ENCODE measurements at places on chromosomes 7 and 10. TPM values are rescaled to one million over a fixed set of nuclear protein-coding genes. Genes with fewer than 3 reads are reported as not detected.

Gene LIPA
- total RNA-seq, result 44.5 TPM

Gene AGBL3
- 1.1 TPM for total RNA-seq

Gene ATRNL1
- 0.30 TPM for total RNA-seq

Gene TMEM184A
- 15.2 TPM for total RNA-seq

Gene SEMA3D
- total RNA-seq, result not detected

Gene PARD3
- total RNA-seq, result 71.0 TPM

Gene OR13A1
- total RNA-seq, result not detected

Gene ZWINT
- 81.0 TPM for total RNA-seq

Gene SMNDC1
- 54.0 TPM for total RNA-seq

Gene GJC3
- total RNA-seq, result 0.09 TPM

Gene KCNH2
- total RNA-seq, result 0.38 TPM

Gene FIGNL1
- 17.8 TPM for total RNA-seq

Gene TMEM178B
- total RNA-seq, result 1.6 TPM

Gene CCL24
- total RNA-seq, result not detected

Gene TMEM176B
- total RNA-seq, result 0.12 TPM

Gene ITGB8
- total RNA-seq, result 0.81 TPM

Gene ZCWPW1
- 1.6 TPM for total RNA-seq

Gene CHRM2
- not detected for total RNA-seq

Gene ABCF2
- total RNA-seq, result 67.5 TPM

Gene EPDR1
- total RNA-seq, result 89.0 TPM

Gene XRCC2
- total RNA-seq, result 5.4 TPM

Gene SVIL
- total RNA-seq, result 18.2 TPM

Gene SPDYE5
- total RNA-seq, result not detected

Gene SLC13A4
- total RNA-seq, result not detected

Gene RPEL1
- 0.07 TPM for total RNA-seq

Gene KCND2
- total RNA-seq, result not detected

Measured in A549 treated with CORT108297 at 1 μM for 4 hours (cell line).